ENCODE measurements at places on chromosomes 6 and 20.

DNA sequence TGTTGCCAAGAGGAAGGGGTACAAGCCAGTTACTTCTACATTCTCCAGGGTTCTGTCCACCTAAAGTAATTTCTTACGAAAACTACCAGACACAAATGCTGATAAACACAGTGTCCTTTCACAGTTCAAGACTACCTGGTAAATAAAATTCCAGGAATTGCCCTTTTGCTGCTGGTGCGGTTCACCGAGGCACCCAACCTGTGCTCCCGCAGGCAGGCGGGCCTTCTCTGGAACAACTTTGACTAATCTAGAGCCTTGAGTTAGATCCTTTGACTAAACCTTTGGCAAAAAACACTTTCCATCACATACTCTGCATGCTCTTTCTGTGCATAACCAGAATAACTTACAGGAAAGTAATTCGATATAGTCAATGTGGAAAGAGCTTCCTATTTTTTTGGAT, 107.0 kb downstream of the HUS1B start:
- H3K36me3 ChIP-seq: no peaks in the 10 kb centered on the region
- H3K27ac ChIP-seq: no peak overlapping the region
- no peak overlapping the region for H3K4me3 ChIP-seq
- H3K27me3 ChIP-seq: no peaks in the 10 kb centered on the region

- no peaks in the 10 kb centered on the region for H3K36me3 ChIP-seq
- H3K27me3 ChIP-seq: no peaks in the 10 kb centered on the region
- no peak overlapping the region for H3K4me3 ChIP-seq
- H3K4me1 ChIP-seq: 0 out of 2 replicates have a peak, but pooled peaks cover under 1% of the 10 kb centered on the region
- no peak overlapping the region for H3K27ac ChIP-seq
Observed at GRCh38 chr20:64069209-64069613, 6.2 kb downstream of the TCEA2 start.

GRCh38 chr6:123806561-123806960, 2.9 kb downstream of the NKAIN2 start:
- no peak overlapping the region for H3K27ac ChIP-seq
- no peaks in the 10 kb centered on the region for H3K27me3 ChIP-seq
- H3K4me1 ChIP-seq: no peaks in the 10 kb centered on the region

DNA sequence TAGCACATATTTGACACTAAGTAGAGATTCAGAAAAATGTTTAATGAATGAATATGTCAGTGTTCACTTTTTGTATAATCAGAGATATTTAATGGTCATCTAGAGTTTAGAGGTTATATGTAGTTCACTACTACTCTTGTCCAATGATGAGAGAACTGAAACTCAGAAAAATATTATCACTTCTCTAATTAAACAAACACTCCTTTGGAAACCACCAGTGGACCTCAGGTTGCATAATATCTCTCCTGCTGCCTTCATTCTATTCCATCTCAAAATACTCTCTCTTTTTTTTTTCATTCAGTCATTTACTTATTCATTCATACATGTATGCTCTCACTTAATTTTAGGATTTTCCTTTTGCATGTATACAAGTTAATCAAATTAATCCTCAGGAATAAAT, 423.1 kb upstream of the RNF217 start:
- no peaks in the 10 kb centered on the region for H3K27me3 ChIP-seq
- no peaks in the 10 kb centered on the region for H3K36me3 ChIP-seq
- no peaks in the 10 kb centered on the region for H3K4me1 ChIP-seq
- H3K27ac ChIP-seq: no peak overlapping the region

GRCh38 chr6:122151763-122152162, 247.7 kb upstream of the HSF2 start:
- DNase-seq: no peak
- no peak overlapping the region for H3K4me3 ChIP-seq
- H3K27me3 ChIP-seq: no peaks in the 10 kb centered on the region
- no peaks in the 10 kb centered on the region for H3K36me3 ChIP-seq

- no peak overlapping the region for H3K27ac ChIP-seq
- no peaks in the 10 kb centered on the region for H3K36me3 ChIP-seq
- H3K27me3 ChIP-seq: no peaks in the 10 kb centered on the region
- DNase-seq: no peak
- H3K4me1 ChIP-seq: no peaks in the 10 kb centered on the region
Observed at GRCh38 chr6:154886016-154886415, 109.1 kb upstream of the TIAM2 start.

DNA sequence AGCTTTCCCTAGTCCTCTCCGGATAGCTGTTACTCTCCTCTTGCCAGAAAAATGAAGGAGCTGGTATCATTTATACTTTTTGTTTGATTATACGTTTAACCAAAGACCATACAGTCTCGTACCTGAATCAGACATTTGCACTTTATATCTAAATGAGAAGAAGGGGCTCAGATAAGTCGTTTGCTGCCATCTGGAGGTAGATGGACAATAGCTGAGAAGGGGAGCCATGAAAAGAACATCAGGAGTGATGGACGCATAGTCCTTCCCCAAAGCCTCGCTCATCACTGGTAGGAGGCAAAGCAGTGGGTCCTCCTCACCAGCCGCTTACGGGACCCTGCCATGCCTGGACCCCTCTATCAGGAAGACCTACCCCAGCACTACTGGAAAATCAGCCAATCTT, 45.4 kb downstream of the RPF2 start:
- no peak overlapping the region for H3K4me3 ChIP-seq
- no peak for DNase-seq
- H3K36me3 ChIP-seq: no peaks in the 10 kb centered on the region
- H3K4me1 ChIP-seq: no peaks in the 10 kb centered on the region
- H3K27me3 ChIP-seq: no peaks in the 10 kb centered on the region
- no peak overlapping the region for H3K27ac ChIP-seq

GRCh38 chr20:16828666-16829305, 80.6 kb downstream of the OTOR start:
- no peaks in the 10 kb centered on the region for H3K36me3 ChIP-seq
- no peaks in the 10 kb centered on the region for H3K4me1 ChIP-seq
- H3K27ac ChIP-seq: no peak overlapping the region
- H3K27me3 ChIP-seq: no peaks in the 10 kb centered on the region

- no peaks in the 10 kb centered on the region for H3K36me3 ChIP-seq
- H3K4me3 ChIP-seq: no peak overlapping the region
- no peak overlapping the region for H3K27ac ChIP-seq
- no peaks in the 10 kb centered on the region for H3K4me1 ChIP-seq
- H3K27me3 ChIP-seq: no peaks in the 10 kb centered on the region
- no peak for DNase-seq
Observed at GRCh38 chr6:113511100-113511499, 346.0 kb upstream of the MARCKS start.

DNA sequence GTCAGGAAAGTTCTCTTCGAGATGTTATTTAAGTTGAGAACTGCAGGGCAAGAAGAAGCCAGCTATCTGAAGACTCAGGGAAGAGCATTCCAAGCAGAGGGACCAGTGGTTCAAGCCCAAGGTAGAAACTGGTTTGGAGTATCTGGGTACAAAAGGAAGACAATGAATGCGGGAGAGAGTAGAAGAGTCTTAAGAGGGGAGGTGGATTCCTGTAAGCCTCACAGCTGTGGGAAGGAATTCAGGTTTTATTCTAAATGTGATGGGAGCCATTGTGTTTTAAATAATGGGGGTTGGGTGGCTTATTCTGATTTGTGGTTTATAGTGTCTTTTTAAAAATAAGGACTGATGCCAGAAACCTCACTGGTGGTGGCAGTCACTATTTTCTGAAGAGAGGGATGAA, 37.6 kb upstream of the TENT5A start:
- peaks cover 36% of the 10 kb centered on the region for H3K4me1 ChIP-seq
- no peak overlapping the region for H3K4me3 ChIP-seq
- H3K36me3 ChIP-seq: no peaks in the 10 kb centered on the region
- H3K27ac ChIP-seq: peak overlapping the region; percentile 25
- no peak for DNase-seq
- H3K27me3 ChIP-seq: no peaks in the 10 kb centered on the region

- no peaks in the 10 kb centered on the region for H3K36me3 ChIP-seq
- H3K27ac ChIP-seq: no peak overlapping the region
- no peaks in the 10 kb centered on the region for H3K27me3 ChIP-seq
- H3K4me3 ChIP-seq: no peak overlapping the region
- no peak for DNase-seq
Observed at GRCh38 chr20:59688356-59688755, 84.0 kb downstream of the PHACTR3 start.

DNA sequence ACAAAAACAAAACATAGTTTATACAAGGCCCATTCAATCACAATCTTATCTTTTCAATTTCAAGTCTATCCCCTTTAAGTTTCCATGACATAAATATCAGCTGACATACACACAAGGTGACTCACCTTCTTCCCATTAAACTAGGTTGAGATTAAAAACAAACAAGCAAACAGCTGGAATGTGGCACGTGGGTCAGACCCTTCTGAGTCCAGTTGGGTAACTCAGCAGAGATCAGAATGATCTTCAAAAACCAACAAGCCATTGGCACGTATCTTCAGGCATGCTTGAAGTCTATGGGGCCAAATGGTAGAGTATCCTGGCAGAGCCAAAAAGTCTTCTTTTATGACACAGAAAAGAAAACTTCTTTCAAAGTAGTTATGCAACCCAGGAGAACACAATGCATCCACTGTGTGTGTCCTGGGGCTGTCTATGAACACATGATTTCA, 603.5 kb upstream of the CITED2 start:
- H3K36me3 ChIP-seq: no peaks in the 10 kb centered on the region
- no peak overlapping the region for H3K27ac ChIP-seq
- H3K27me3 ChIP-seq: no peaks in the 10 kb centered on the region
- H3K4me1 ChIP-seq: peaks cover 30% of the 10 kb centered on the region
- H3K4me3 ChIP-seq: no peak overlapping the region
- peak; percentile 35 for DNase-seq

- H3K4me1 ChIP-seq: no peaks in the 10 kb centered on the region
- DNase-seq: no peak
- no peaks in the 10 kb centered on the region for H3K36me3 ChIP-seq
Observed at GRCh38 chr6:98633886-98634285, 200.5 kb upstream of the POU3F2 start.

GRCh38 chr6:155595284-155595683, 139.6 kb upstream of the NOX3 start:
- H3K27ac ChIP-seq: no peak overlapping the region
- no peak overlapping the region for H3K4me3 ChIP-seq
- H3K36me3 ChIP-seq: no peaks in the 10 kb centered on the region
- peak; percentile 6 for DNase-seq
- peaks cover 14% of the 10 kb centered on the region for H3K4me1 ChIP-seq

GRCh38 chr6:144098993-144099392, 3.6 kb upstream of the SF3B5 start:
- H3K27me3 ChIP-seq: no peaks in the 10 kb centered on the region
- no peaks in the 10 kb centered on the region for H3K36me3 ChIP-seq
- no peak for DNase-seq
- peaks cover 4% of the 10 kb centered on the region for H3K4me1 ChIP-seq
- H3K4me3 ChIP-seq: no peak overlapping the region

- H3K36me3 ChIP-seq: no peaks in the 10 kb centered on the region
- H3K27ac ChIP-seq: no peak overlapping the region
- H3K4me3 ChIP-seq: no peak overlapping the region
- H3K4me1 ChIP-seq: no peaks in the 10 kb centered on the region
- H3K27me3 ChIP-seq: no peaks in the 10 kb centered on the region
Observed at GRCh38 chr6:166815629-166816028, 140.7 kb downstream of the RNASET2 start.

DNA sequence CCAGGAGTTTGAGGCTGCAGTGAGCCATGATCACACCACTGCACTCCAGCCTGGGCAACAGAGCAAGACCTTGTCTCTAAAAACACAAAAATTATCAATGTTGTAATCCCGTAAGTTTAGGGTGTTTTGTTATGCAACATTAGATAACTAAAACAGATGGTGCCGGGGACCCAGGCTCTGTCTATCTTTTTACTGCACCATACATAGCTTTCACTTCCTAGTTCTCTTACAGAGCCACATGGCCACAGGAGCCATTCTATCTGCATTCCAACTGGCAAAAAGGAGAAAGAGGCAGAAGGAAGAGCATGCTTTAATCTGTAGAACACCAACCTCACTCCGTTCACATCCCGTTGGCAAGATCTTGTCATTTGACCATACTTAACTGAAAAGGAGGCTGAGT, 5.4 kb upstream of the TCF15 start:
- no peak overlapping the region for H3K4me3 ChIP-seq
- H3K36me3 ChIP-seq: no peaks in the 10 kb centered on the region
- H3K4me1 ChIP-seq: peaks cover 13% of the 10 kb centered on the region
- no peaks in the 10 kb centered on the region for H3K27me3 ChIP-seq
- no peak for DNase-seq

GRCh38 chr6:81763051-81763450, 10.6 kb upstream of the TENT5A start:
- no peaks in the 10 kb centered on the region for H3K36me3 ChIP-seq
- no peak overlapping the region for H3K27ac ChIP-seq
- DNase-seq: no peak
- H3K4me3 ChIP-seq: no peak overlapping the region
- no peaks in the 10 kb centered on the region for H3K27me3 ChIP-seq

DNA sequence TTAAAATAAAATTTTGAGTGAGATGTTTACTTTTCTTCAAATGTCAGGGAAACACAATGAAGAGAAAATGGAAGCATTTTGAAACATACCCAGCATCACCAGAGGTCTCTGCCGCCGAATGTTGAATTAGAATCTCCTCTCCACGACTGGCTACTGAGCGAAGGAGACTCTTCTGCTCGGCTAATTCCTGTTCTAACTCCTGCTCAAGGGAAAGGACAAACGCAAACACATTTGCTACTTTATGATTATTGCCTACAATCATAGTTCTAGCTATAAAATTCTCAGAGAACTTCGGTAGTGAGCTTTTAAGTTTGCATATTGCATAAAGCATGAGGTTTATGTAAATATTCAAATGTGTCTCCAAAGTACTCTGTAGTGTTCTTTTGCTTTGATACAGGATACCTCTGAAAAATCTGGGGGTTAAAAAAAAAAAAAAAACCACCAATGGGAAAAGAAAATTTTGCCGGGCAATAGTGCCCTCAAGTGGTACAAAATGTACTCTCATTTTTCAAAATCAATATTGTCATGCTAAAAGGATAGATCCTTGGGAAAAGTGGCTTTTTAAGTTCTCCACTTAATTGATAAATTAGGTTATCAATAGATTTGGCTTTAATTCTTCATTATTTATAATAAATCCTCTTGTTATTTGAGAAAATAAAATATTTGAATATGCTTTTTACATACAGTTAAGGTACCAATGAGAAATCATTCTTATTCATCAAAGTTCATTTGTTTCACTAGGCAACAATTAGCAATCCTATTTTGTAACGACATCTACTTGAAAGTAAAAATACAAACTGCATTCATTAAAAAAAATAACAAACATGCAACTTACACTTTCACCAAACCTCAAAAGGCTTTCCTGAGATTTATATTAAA, 369.0 kb downstream of the SYNE1 start:
- no peaks in the 10 kb centered on the region for H3K27me3 ChIP-seq
- no peak overlapping the region for H3K27ac ChIP-seq
- no peaks in the 10 kb centered on the region for H3K36me3 ChIP-seq

- no peaks in the 10 kb centered on the region for H3K4me1 ChIP-seq
- no peak overlapping the region for H3K4me3 ChIP-seq
- no peak overlapping the region for H3K27ac ChIP-seq
- DNase-seq: no peak
- H3K36me3 ChIP-seq: no peaks in the 10 kb centered on the region
Observed at GRCh38 chr6:25537349-25538018, 114.5 kb upstream of the SCGN start.

GRCh38 chr6:66623050-66623449, 916.0 kb upstream of the EYS start:
- no peaks in the 10 kb centered on the region for H3K4me1 ChIP-seq
- H3K36me3 ChIP-seq: no peaks in the 10 kb centered on the region

Data from Caco-2 (cell line).